Fibroblast of skin of left biceps (primary cell): ENCODE measurements at places on chromosomes 1 and 21.

- no peak for DNase-seq
These were observed at the start of gene SLAMF6 for GRCh38 chr1:160522622-160523345. Gene SLAMF6, minus strand, starts transcription at chr1:160523255. Its CDS starts 63 bp downstream, at chr1:160523192.

- DNase-seq = no peak
These were observed 98.5 kb downstream of the DISC1 start for GRCh38 chr1:231724876-231725647.

GRCh38 chr1:203085528-203086406, at the start of gene MYOG:
Gene MYOG, minus strand, starts transcription at chr1:203086012. Its CDS starts 51 bp downstream, at chr1:203085961.
- DNase-seq = no peak

- no peak for DNase-seq
These were observed 940 bp upstream of the USF1 start for GRCh38 chr1:161046605-161047228.

- DNase-seq = no peak
These were observed 545.1 kb downstream of the PLPP3 start for GRCh38 chr1:56034222-56034621.

DNA sequence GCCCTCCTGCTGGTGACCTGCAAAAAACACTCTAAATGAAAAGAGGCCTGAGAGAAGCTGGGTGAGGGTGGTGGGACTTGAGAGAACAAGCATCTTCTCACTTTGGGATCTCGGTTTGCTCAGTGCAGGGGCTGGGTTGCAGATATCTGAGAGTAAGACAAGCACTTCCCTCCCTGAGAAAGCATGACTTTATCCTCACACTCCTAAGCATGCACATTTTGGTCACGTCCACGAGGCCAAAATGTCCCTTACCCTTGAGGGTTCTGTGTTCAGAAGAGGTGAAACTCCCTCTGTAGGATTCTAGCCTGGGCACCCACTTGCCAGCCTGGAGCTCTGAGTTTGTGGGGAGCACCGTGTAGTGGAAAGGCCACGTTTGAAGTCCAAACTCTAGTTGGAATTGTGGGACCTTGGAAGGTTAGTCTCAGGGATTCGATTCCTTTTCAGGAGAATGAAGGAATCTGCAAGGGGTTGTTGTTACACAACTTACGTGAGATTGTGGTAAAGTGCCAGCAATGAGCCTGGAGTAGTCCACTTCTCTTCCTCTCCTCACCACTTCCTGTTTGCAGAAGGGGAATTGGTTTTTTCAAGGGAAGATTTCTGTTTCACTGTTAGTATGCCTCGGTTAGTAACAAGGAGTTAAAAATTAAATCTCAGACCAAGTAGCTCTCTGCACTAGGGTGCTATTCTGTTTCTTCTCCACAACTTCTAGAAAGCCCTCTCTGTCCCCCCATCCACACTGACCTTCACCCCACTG, 3.0 kb downstream of the FCAMR start:
- DNase-seq = peak; percentile 13

DNA sequence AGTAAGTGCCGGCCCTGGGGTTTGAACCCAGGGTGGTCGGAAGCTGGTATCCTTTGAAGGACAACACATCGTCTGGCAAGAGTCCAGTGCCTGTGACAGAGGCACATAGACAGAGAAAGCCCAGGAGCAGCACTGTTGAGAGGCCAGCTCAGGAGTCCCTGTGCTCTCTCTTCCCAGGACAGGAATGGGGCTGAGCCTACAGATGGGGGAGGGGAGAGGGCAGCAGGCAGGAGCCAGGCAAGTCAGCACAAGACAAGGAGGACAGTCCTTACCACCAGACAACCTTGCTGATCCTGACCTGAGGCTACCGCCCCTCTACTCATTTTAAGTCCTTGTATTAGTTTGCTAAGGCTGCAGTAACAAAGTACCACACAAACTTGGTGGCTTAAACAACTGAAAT, 27.7 kb upstream of the SYT6 start:
- DNase-seq = no peak

GRCh38 chr21:25297117-25297516, 310.2 kb downstream of the MRPL39 start:
- DNase-seq = no peak

GRCh38 chr1:227766653-227767277, 31.5 kb downstream of the SNAP47 start:
- no peak for DNase-seq

- no peak for DNase-seq
These were observed 18.2 kb downstream of the DOP1B start for GRCh38 chr21:36174780-36175179.

GRCh38 chr1:40438391-40439015, 11.8 kb upstream of the ZFP69B start:
- DNase-seq = no peak

DNA sequence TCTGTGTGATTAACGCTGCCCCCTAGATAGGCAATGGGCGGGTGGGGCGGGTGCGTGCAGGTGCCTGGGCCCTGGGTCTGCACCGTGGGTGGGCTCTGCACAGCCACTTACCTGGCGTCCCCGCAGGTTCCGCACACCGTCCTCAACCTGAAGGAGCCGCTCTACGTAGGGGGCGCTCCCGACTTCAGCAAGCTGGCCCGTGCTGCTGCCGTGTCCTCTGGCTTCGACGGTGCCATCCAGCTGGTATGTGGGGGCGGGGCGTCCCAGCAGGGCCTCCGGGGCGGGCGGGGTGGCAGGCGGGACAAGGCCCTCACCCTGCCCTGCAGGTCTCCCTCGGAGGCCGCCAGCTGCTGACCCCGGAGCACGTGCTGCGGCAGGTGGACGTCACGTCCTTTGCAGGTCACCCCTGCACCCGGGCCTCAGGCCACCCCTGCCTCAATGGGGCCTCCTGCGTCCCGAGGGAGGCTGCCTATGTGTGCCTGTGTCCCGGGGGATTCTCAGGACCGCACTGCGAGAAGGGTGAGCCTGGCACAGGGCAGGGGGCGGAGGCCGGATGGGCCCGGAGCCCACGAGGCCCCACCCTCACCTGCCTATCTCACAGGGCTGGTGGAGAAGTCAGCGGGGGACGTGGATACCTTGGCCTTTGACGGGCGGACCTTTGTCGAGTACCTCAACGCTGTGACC, 22.8 kb downstream of the RNF223 start:
- DNase-seq = no peak

- DNase-seq = no peak
These were observed 29.9 kb upstream of the POU2F1 start for GRCh38 chr1:167190747-167191237.

DNA sequence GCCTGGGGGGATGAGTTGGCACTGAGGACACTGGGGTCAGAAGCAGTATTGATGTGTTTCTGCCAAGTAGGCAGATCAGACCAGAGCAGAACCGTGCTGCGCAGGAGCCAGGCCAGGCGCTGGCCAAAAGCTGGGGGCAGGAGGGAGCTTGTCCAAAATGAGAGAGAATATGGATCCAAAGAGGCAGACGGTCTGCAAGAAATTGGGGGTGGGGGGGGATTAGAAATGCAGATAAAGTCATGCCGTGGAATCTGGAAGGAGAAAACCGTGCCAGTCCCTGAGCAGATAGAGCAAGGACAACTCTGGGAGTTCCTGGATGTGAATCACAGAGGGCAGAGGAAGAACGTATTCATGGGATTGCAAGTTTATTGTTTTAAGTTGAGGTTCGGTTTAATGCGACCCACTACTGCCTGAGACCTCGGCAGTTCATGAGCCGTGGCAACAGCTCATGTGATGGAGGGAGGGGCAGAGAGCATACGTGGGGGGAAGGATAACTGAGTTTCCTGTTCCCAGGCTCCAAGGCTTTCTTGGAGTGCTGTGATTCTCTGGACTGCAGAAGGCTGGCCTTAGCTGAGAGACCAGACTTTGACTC, 224.0 kb downstream of the FGGY start:
- DNase-seq = no peak

DNA sequence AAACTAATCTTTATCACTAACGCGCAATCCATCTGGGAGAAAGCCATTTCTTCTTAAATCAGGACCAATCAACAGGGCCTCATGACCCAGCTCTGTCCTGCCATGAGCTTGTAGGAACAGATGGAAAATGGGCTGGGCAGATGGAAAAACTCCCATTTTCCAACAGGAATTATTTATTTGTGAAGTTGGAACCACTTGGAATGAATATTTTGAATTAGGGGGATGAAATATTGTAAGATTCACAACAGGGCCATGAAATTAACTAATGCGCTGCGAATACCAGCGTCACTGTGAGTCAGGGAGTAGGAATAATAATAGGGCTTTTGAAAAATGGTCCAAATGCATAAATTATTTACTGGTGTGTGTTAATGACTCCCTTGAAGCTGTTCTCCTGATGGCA, 53.1 kb upstream of the CYP2J2 start:
- no peak for DNase-seq

GRCh38 chr1:224747578-224747977, 131.5 kb downstream of the CNIH3 start:
- DNase-seq = no peak

GRCh38 chr1:93611668-93612067, 70.0 kb downstream of the BCAR3 start:
- DNase-seq = no peak

- no peak for DNase-seq
These were observed 103.3 kb downstream of the DUSP10 start for GRCh38 chr1:221638595-221638994.

GRCh38 chr1:77781683-77782082, 2.2 kb downstream of the MIGA1 start:
- DNase-seq = no peak

GRCh38 chr1:2969845-2970291, 51.4 kb upstream of the ACTRT2 start:
- no peak for DNase-seq

DNA sequence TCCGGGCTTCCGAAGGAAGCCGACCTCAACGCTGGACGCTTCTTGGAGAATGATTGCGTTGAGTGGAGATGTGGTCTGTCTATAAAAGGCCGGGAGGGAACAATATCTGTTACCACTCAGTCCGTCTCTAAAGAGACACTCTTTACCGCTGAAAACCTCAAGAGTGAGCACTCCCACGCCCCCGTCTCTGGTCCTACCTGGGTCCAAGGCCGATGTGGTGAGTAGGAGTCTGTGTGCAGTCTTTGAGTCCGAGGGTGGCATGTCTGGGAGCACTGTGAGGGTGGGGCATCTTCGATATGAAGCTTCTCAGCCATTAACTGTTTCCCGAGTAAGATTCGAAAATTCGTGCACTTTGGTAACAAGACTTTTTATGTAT, 576 bp downstream of the ZFP69 start:
- no peak for DNase-seq
